Gastrocnemius medialis (tissue), 4 donors: ENCODE measurements at places on chromosomes 1 and 21.

DNA sequence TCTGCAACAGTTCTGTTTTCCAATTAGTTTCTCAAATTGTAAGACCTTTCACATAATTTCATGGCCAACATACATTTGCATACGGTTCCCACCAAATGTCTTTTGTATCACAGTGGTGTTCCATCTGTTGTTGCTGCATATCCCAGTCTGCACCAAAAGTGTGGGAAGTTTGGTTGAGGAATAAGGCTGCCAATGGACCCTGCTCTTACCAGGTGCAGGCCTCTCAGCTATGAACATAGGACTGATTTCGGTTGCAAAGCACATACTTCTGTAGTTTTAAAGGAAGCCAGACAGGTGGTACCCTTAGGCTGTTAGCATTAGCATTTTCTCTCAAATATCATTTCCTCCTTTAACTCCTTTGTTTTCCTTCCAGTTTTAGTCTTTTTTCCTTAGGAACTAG lies 33.8 kb downstream of the ADGRL4 start:
- DNase-seq, result no peak

GRCh38 chr1:186617926-186618325 lies 62.3 kb downstream of the PTGS2 start:
- no peak for DNase-seq

- no peak for DNase-seq
These were observed 7.2 kb downstream of the DPYD start for GRCh38 chr1:97913506-97914139.

DNA sequence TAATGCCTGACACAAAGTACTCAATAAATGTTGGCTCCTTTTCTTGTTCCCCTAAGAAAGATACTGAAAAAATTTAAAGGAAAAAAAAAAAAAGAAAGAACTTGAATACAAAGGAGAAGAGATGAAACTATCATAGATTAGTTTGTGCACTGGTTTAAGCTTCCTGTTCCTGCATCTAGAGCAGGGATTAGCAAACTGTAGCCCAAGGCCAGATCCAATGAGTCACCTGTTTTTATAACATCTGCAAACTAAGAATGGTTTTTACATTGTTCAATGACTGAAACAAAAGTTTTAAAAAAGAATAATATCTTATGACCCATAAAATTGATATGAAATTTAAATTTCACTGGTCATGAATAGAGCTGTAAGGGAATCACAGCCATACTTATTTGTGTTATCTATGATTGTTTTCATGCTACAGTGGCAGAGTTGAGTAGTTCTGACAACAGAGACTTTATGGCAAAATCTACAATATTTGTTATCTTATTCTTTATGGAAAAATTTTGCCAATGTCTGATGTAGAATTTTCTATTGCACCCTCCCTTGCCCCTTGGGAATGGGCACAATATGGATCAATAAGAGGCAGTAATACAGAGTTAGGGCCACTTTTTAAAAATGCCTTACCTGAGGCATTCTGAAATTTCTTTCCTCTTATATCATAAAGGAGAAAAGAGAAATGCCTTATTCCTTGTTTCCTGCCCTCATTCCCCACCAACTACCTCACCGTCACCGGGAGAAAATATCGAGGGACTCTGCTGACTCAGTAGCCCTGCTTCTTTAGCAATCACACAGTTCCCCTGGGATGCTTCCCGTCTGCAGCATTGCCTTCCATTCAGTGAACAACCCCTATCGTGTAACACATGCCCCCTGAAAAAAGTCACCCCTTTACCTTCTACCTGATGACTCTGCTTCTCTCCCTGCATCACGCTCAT lies 50.6 kb downstream of the WDR64 start:
- no peak for DNase-seq

- no peak for DNase-seq
These were observed 304 bp downstream of the PLPPR5 start for GRCh38 chr1:99004254-99004860.
